Activated CD4-positive, alpha-beta T cell treated with anti-CD3 and anti-CD28 coated beads for 36 hours (primary cell): ENCODE measurements at places on chromosomes 11 and 22.
A peak's percentile ranks its signal among the peaks of the same experiment; 100 is the strongest.

GRCh38 chr22:46843821-46844255 lies 81.4 kb downstream of the TBC1D22A start:
- no peak for DNase-seq

DNA sequence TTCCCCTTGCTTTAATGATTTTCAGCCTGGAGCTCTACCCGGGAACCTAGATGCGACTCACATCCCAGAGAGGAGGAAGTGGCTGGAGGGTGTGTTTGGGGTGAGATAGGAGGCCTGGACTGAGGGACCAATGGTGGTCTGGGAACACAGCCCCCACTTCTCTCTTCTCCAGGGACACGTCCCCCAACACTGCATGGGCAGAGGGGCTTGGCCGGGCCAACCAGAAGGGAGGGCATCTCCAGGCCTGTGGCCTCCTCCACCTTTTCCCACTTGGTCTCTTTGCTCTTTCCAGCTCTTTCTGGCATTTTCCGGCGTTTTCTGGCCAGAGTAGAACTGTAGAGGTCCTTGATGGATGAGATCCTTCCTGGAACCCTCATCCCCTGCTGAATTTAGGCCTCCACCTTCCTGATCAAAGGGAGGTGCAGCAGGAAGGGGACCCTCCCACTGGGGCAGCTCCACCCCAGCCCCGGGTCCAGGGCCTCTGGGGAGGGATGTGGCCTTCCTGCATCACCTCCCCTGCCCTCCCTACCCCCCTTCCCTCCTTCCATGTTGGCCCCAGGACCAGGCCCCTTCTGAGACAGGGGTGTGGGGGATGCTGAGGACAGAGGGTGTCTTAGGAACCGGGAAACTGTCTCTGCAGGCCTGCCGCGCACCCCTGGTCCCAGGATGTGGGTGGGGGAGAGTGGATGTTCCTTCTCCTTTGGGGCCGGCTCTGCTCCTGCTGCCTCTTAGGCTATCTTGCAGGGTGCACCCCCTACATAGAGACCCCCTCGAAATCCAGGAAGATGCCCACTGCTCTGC lies 24.4 kb downstream of the MRGPRG start:
- DNase-seq: no peak

- peak; percentile 72 for DNase-seq
Measured at GRCh38 chr11:12200279-12200990, 90.0 kb downstream of the MICAL2 start.

- peak; percentile 91 for DNase-seq
Measured at GRCh38 chr11:69122630-69123431, 32.9 kb upstream of the SMIM38 start.

DNA sequence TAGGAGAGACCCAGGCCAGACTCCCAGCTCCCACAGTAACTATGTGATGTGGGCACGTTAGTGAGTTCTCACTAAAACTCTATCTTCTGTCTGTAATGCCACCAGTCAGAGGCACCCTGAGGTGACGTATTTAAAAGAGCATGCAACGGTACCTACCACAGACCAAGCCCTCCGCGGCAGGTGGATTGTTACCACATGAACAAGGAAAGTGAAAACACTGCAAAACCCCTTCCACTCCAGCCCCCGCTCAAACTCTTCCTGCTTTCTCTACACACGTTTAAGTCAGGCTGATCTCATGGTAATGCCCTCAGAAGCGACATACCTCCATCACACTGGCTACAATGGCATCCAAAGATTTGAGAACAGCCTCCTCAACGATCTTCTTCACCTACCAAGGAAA lies 36.7 kb downstream of the SERPIND1 start:
- peak; percentile 61 for DNase-seq

- no peak for DNase-seq
Measured at GRCh38 chr11:5257296-5257695, 2.7 kb upstream of the HBG2 start.

GRCh38 chr11:77126861-77127234 lies 1.2 kb upstream of the MYO7A start:
- no peak for DNase-seq
